ENCODE measurements at places on chromosomes 1 and 21.

- H3K4me1 ChIP-seq, result peaks cover 8% of the 10 kb centered on the region
- H3K27ac ChIP-seq, result no peak overlapping the region
- H3K36me3 ChIP-seq, result no peaks in the 10 kb centered on the region
- no peak overlapping the region for H3K4me3 ChIP-seq
- H3K27me3 ChIP-seq, result no peaks in the 10 kb centered on the region
- no peak for DNase-seq
Observed at GRCh38 chr1:20950679-20951078, 163.6 kb upstream of the HP1BP3 start.

- no peak overlapping the region for H3K4me3 ChIP-seq
- no peak overlapping the region for H3K27ac ChIP-seq
- no peaks in the 10 kb centered on the region for H3K27me3 ChIP-seq
Observed at GRCh38 chr21:27423906-27424595, 457.2 kb upstream of the ADAMTS5 start.

- H3K4me3 ChIP-seq, result no peak overlapping the region
- DNase-seq, result no peak
Observed at GRCh38 chr1:202343652-202344349, 2.1 kb upstream of the UBE2T start.

- H3K4me3 ChIP-seq, result no peak overlapping the region
- DNase-seq, result no peak
- no peak overlapping the region for H3K27ac ChIP-seq
Observed at GRCh38 chr21:33794596-33794995, 121.0 kb downstream of the ATP5PO start.

GRCh38 chr1:116243333-116244054 lies 129.6 kb upstream of the ATP1A1 start:
- H3K27ac ChIP-seq, result no peak overlapping the region
- H3K4me1 ChIP-seq, result no peaks in the 10 kb centered on the region
- no peak for DNase-seq

DNA sequence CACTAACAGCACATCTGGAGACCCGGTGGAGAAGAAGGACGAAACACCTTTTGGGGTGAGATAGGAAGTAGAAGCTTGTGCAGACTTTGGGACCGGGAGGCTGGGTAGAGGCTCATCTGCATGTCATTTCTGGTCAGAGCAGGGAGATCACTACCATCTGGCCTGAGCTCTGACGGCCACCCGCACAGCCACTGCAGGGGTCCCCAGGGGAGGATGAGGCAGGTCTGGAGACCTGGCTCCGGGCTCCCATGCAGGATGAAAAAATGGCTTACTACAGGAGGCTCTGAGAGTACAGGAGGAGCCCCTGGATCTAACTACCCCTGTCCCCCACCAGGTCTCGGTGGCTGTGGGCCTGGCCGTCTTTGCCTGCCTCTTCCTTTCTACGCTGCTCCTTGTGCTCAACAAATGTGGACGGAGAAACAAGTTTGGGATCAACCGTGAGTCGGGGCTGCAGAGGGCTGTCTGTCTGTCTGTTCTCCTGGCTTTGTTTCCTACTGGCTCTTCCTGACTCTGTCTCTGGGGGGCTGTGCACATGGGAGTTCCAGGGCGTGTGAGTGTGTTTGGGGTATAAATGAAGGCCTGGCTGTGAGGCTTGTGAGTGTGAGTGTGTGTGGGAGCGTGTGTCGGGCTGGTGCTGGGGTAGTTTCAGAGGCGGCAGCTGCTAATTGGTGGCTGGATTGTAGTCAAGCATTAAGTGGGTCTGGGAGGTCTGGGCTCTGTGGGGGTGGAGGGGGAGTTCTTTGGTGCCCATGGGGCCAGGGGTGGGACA lies 14.1 kb downstream of the NTRK1 start:
- no peak overlapping the region for H3K27ac ChIP-seq
- H3K27me3 ChIP-seq, result no peaks in the 10 kb centered on the region
- H3K4me1 ChIP-seq, result no peaks in the 10 kb centered on the region
- no peaks in the 10 kb centered on the region for H3K36me3 ChIP-seq
- no peak overlapping the region for H3K4me3 ChIP-seq

DNA sequence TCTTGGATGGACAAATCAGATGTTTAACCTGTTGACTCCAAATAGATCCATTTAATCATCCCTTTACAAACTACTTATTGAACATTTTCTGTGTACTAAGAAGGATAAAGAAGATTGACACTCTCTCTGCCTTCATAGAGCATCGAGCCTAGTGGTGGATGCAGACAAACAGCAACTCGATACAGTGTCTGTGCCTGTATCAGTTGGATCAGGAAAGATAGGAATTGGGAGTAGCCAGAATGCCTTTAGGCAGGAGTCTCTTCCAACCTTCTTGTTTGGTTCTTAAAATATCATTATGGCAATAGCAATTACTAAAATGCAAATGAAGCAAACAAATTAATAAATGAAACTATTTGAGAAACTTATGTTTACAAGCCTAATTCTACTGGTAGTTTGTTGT lies 89.0 kb upstream of the RAVER2 start:
- H3K4me1 ChIP-seq, result no peaks in the 10 kb centered on the region
- no peak overlapping the region for H3K27ac ChIP-seq
- H3K4me3 ChIP-seq, result no peak overlapping the region
- H3K36me3 ChIP-seq, result peaks cover 18% of the 10 kb centered on the region
- no peak for DNase-seq
- no peaks in the 10 kb centered on the region for H3K27me3 ChIP-seq

DNA sequence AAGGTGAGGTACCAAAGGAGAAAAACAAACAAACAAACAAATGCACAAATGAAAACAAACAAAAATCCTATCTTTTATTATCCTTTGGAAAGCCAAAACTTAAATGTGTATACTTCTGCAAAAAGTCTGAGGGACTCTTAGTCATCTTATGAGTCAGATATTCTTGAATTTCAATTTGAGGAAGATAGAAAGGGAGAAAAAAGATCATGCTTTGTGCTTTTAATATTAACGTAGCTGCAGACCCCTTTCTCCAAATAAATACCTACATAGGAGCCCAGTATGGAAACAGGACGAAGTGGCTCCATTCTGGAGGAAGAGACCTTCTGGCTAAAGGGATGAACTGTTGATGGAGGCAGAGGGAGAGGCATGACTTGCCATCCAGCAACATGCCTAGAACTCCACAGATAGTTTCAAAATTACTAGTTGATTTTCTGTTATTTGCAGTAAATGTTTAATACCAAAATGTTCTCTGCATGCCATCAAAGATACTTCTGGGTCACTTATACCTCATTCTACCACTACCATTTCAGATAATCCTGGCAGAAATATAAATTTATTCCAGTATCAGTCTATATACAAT lies 25.4 kb downstream of the NUP210L start:
- H3K27ac ChIP-seq, result no peak overlapping the region
- no peaks in the 10 kb centered on the region for H3K4me1 ChIP-seq
- H3K27me3 ChIP-seq, result no peaks in the 10 kb centered on the region

DNA sequence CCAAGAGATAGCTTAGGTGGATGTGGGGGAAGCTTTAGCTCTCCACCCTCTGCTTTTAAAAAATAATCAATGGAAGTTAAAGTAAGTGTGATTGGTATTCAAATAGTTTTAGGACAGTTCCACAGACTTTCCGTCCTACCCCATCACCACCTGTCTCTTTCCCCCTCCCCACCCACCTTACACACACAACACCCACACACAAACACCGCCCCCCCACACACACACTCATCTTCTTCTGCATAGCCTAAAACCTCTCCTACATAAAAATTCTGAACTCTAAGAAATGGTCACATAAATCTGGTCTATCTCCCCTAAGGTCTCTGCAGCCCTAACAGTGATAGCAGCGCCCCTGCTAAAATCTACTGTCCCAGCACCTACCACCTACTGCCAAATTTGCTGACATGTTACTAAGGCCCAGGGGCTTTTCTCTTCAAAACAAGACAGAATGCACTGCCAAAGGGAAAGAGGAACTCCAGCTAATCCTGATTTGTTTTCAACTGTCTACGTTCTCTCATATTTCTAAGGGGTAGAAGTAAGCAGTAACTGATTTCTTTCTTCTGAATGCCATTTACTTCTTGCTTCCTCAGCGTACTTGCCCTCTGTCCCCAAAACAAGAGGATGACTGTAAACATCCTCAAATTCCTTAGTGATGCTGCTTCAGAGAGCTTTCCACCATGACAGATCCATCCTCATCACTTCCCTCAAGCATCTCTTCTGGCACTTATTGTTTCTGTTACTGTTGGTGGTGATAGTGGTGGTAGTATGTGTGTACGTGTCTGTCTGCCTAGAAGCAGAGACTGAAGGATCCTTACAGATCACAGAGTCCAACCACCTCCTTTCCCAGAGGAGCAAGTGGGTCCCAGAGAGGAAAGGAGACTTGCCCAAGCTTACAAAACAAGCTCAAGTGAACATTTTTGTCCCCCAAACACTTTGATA lies 56.8 kb downstream of the LUZP1 start:
- no peaks in the 10 kb centered on the region for H3K4me1 ChIP-seq
- DNase-seq, result no peak
- H3K36me3 ChIP-seq, result no peaks in the 10 kb centered on the region

GRCh38 chr1:46070164-46070814 lies 62.1 kb downstream of the PIK3R3 start:
- DNase-seq, result no peak
- H3K27ac ChIP-seq, result no peak overlapping the region
- peaks cover 3% of the 10 kb centered on the region for H3K36me3 ChIP-seq
- no peak overlapping the region for H3K4me3 ChIP-seq
- H3K27me3 ChIP-seq, result no peaks in the 10 kb centered on the region

- H3K4me3 ChIP-seq, result no peak overlapping the region
- no peak for DNase-seq
- no peak overlapping the region for H3K27ac ChIP-seq
- H3K4me1 ChIP-seq, result peaks cover 6% of the 10 kb centered on the region
- H3K27me3 ChIP-seq, result no peaks in the 10 kb centered on the region
Observed at GRCh38 chr1:170194451-170194850, 48.7 kb downstream of the NTMT2 start.

- no peaks in the 10 kb centered on the region for H3K4me1 ChIP-seq
- no peak overlapping the region for H3K27ac ChIP-seq
- no peaks in the 10 kb centered on the region for H3K36me3 ChIP-seq
- DNase-seq, result no peak
- H3K4me3 ChIP-seq, result no peak overlapping the region
Observed at GRCh38 chr1:98766255-98766654, 104.7 kb downstream of the SNX7 start.

- no peaks in the 10 kb centered on the region for H3K4me1 ChIP-seq
- peaks cover 2% of the 10 kb centered on the region for H3K27me3 ChIP-seq
- no peak overlapping the region for H3K27ac ChIP-seq
- H3K36me3 ChIP-seq, result no peaks in the 10 kb centered on the region
- no peak overlapping the region for H3K4me3 ChIP-seq
Observed at GRCh38 chr1:13228343-13228781, 2.4 kb upstream of the PRAMEF18 start.

GRCh38 chr1:53339736-53340635 lies 12.1 kb upstream of the LRP8 start:
- H3K27ac ChIP-seq, result no peak overlapping the region
- no peaks in the 10 kb centered on the region for H3K36me3 ChIP-seq
- peaks cover 17% of the 10 kb centered on the region for H3K27me3 ChIP-seq
- H3K4me3 ChIP-seq, result no peak overlapping the region

GRCh38 chr1:198007687-198008607 lies 90.8 kb downstream of the LHX9 start:
- DNase-seq, result no peak
- no peaks in the 10 kb centered on the region for H3K27me3 ChIP-seq
- no peak overlapping the region for H3K4me3 ChIP-seq
- no peak overlapping the region for H3K27ac ChIP-seq
- H3K36me3 ChIP-seq, result no peaks in the 10 kb centered on the region
- H3K4me1 ChIP-seq, result no peaks in the 10 kb centered on the region

DNA sequence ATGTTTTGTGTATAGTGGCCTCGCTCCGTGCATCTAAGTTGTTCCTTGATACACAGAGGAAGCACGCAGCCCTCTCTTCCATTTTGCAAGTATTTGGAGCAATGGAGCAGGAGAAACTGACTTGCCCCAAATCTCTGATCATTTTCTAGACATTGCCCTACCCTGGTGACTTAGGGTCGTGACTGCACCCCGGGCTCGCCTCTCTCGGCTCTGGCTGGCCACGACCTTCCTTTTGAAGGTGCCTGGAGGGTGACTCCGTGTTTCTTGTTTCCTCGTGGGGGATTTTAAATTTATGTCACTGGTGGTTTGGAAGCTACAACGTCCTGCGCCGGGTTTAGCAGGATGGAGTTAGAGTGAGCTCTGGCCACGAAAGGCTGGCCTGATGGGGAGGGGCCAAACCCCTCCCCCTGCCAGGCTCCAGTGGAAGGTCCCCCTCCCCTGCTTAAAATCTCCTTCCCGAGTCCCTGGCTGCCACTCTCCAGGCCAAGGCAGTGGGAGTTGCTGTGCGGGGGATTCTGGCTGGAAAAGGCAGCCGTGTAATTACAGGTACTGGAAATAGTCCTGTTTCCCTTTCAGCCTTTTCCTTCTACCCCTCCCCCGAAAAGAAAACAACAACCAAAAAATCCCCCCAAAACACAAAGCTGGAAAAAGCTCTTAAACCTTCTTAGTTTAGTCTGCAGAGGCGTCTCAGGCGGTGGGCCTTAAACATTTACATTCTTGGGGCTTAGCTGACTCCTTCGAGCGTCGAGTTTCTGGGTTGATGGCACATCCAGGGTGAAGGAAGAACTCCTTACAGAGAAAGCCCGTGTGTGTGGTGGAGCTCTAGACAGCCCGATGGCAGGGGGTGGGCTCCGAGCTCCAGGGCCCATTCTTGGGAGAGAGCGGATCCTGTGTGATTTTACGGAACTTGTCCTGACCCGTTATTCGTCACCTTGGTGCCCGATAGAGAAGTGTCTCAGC lies 28.1 kb downstream of the SPSB1 start:
- DNase-seq, result no peak
- H3K4me1 ChIP-seq, result peaks cover 23% of the 10 kb centered on the region
- no peak overlapping the region for H3K4me3 ChIP-seq
- no peaks in the 10 kb centered on the region for H3K27me3 ChIP-seq
- no peaks in the 10 kb centered on the region for H3K36me3 ChIP-seq

DNA sequence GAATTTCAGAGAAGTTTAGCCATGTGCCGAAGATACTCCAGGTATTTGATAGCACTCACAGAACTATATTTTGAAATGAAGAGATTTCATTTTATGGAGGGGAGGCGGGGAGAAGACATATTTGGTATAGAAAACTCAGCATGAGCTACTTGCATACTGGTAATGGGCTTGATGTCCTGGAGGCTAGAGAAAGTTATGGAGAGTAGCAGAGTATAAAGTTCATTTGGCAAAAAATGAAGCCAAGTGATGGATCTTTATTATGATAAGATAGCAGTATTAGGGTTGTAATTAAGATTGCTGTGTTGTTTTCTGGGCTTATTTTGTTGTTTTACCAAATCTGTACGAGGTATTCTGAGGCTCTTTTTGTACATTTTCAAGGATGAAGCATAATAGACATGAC lies 72.0 kb downstream of the RPS6KC1 start:
- H3K4me1 ChIP-seq, result peaks cover 11% of the 10 kb centered on the region
- no peaks in the 10 kb centered on the region for H3K27me3 ChIP-seq
- H3K27ac ChIP-seq, result no peak overlapping the region
- DNase-seq, result no peak
- H3K4me3 ChIP-seq, result no peak overlapping the region

DNA sequence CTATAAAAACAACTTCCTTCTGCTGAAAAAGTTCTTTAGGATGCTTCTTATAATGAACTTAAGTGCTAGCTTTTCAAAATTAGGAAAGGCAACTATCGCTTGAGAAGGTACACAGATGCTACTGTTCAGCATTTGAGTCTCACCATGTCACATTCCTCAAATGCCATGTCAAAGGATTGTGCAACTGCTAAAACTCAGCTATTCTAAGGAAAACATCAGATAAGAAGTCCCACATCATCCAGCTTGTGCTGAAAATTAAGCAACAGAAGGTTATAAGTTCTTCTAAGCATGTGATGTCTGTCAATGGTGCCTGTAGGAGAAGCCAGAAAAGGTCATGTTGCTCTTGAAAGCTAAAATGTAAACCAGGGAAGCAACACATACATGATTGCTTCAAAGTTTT lies 36.5 kb downstream of the MCOLN2 start:
- no peaks in the 10 kb centered on the region for H3K36me3 ChIP-seq
- no peaks in the 10 kb centered on the region for H3K4me1 ChIP-seq
- no peak for DNase-seq
- no peaks in the 10 kb centered on the region for H3K27me3 ChIP-seq
- H3K27ac ChIP-seq, result no peak overlapping the region
